ENCODE measurements at places on chromosomes 2 and 18.

- no peak for DNase-seq
These were observed 214.4 kb downstream of the SRBD1 start for GRCh38 chr2:45396671-45397070.

GRCh38 chr18:76967721-76968472 is 145.5 kb downstream of the ZNF236 start:
- DNase-seq, result no peak

- DNase-seq, result no peak
These were observed 117.9 kb upstream of the OSR1 start for GRCh38 chr2:19476327-19476726.

DNA sequence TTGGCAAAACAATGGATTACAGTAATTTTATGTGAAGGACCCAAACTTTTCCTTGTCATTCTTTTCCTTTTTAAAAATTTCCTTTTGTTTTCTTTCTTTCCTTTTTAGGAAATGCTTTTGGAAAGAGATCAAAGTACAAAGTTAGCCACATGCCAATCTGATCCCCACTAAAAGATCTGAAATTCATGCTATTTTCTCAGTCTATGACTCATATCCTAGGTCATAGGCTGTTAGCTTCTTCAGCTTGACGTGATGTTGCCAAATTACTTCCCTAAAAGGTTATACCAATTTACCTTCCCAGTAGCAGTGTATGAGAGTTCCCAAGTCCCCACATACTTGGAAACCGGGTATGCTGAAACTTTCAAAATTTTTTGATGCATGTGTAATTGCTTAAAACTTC is 355.3 kb downstream of the INSIG2 start:
- no peak for DNase-seq

- no peak for DNase-seq
These were observed 55.7 kb downstream of the COA5 start for GRCh38 chr2:98552499-98553179.

Data from Karpas-422 (cell line).